ENCODE measurements at places on chromosomes 16 and 17. TPM values are rescaled to one million over a fixed set of nuclear protein-coding genes. Genes with fewer than 3 reads are reported as not detected.

The PTGES3L gene
- 2.9 TPM for total RNA-seq

The CCDC154 gene
- total RNA-seq, result 0.41 TPM

The SPATA32 gene
- total RNA-seq, result not detected

The MEOX1 gene
- total RNA-seq, result 0.41 TPM

The CCL23 gene
- not detected for total RNA-seq

Measured in frontal cortex (tissue), 4 donors.